Stimulated activated CD4-positive, alpha-beta T cell treated with anti-CD3 and anti-CD28 coated beads, Interleukin-1b, Interleukin-23, amount 100 ng/mL, for 1 hour (primary cell): ENCODE measurements at places on chromosomes 2 and 18.

DNA sequence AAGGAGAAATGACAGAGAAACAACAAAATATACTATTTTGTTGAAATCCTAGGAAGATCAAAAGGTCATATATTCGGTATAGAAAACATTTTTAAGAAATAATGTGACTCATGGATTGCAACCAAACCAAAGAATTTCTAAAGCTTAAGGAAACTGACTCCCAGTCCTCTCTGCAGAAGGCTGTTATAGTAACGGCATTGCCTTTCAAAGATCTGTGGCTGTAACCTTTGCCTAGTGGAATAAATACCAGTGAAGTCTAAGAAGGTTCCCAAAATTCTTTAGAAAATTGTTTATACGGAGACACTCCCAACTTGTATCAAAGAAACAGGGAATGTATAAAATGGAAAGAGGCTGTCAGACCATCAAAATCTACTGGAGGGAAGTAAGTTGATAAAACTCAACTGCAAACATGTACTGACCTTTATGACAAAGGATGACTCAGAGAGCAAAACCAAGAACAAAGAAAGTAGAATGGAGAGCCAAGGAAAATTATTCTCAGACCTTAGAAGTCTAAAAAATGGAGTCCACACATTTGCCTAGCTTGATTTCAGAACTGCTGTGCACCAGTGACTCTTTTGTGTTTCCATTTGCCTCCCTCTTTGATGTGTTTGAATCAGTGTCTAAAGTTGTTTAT lies 48.6 kb upstream of the FSIP2 start:
- DNase-seq, result no peak

- DNase-seq, result no peak
Observed at GRCh38 chr2:24021122-24021998, 11.5 kb downstream of the MFSD2B start.

GRCh38 chr2:122670897-122671296 lies 915.4 kb downstream of the TSN start:
- DNase-seq, result no peak

DNA sequence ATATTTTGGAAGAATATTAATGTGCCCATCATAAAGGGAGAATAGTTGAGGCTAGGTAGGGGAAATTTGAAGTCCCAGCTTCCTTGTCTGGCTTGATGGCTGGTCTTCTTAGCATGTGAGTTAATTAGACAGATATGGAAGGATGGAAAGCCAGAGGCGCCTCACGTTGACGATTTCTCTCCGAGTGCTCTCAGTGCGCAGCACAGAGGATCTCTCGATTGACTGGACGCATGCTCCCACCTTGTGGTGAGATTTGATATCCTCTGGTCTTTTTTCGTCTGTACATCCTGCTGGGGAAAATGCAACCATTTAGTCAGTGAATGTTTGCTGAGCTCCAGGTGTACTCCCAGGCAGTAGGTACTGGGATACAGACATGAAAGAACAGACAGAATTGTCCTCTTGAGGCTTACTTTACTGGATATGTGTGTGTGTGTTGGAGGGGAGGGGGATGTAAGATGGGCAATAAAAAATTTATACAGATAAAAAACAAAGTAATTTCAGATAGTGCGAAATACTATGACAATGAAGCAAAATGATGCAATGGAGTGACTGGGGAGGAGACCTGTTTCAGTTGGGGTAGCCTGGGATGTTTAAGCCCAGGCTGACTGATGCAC lies 66.9 kb upstream of the ZNG1B start:
- DNase-seq, result peak; percentile 18

GRCh38 chr2:25454824-25455611 lies 113.3 kb upstream of the DNMT3A start:
- no peak for DNase-seq

DNA sequence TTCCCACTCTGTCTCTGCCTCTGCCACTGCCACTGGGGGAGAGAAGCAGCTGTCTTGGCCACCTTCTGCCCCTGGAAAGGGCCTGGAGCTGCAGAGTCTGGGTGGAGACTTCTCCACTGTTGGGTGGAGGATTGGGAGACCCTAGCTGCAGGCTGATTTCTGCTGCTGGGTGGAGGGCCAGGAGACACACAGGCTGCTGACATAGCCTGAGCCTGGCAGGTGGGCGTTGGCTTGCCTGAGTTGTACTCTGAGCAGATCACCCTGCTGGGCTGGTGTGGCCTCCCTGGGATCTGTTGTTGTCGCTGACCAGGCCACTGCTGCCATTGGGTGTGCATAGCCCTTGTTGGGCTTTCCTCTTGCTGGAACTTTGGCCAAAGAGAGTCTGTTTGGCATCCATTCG lies 64.3 kb downstream of the ARHGEF4 start:
- no peak for DNase-seq

DNA sequence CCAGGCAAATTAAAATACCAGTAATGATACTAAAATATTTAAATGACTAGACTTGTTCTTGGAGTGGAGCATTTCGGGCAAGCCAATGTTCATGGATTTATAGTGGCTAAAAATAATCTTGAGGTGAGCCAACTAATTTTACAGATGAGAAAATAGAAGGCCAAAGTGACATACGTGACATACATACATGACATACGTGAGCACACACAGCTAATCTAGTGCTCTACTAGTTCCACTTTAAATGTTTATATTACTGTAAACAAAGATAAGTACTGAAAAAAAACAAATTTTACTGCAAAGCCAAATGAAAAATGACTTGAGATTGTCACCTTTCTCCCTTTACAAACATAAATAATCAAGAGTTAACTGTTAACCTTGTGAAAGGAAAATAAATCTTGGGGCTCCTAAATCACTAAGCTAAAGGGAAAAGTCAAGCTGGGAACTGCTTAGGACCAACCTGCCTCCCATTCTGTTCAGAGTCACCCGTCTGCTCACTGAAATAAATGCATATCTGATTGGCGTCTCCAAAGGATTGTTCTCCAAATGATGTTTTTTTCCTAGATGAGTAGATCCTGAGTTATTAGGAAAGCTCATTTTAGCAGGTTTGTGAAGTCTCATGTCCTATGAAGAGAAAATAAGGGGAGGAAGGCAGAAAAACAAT lies 96.7 kb downstream of the PMS1 start:
- DNase-seq, result no peak

DNA sequence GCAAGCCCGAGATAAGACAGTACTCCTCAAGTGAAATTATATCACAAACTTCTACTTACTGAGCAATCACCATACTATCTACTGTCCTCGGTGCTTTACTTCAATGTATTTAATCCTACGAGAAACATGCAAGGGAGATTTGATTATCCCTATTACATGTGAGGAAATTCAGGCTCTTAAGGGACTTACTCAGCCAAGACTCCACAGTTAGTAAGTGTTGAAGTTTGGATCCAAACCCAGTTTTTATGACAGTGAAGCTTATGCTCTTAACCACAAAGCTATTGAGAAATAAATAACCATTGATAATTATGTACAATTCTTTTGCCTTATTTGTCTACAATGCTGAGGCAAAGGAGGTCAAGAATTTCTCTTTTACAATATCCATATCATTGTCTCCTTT lies 672.9 kb upstream of the ACVR2A start:
- DNase-seq, result no peak

DNA sequence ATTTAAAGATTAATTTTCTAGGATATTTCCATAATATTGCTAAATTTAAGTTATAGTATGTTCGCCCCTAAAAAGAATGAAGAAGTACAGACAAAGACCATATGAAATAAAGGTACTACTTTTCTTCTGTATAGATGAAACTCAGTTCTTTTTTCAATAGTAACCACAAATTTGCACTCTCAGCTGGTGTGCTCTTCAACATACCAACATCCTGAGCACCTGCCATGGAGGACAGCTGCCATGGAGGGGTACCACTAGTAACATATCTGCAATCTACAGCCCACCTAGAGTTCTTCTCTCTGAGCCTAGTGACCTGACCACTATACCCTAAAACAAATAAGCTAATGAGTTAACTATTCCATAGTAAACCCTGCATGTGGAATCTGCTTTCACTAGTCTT lies 36.8 kb upstream of the ERCC3 start:
- no peak for DNase-seq
